ENCODE measurements at places on chromosomes 3 and 15. TPM values are rescaled to one million over a fixed set of nuclear protein-coding genes. Genes with fewer than 3 reads are reported as not detected.

CCDC9B gene
- 4.4 TPM for total RNA-seq

CNTN4 gene
- total RNA-seq: not detected

- no peak for DNase-seq
Measured at GRCh38 chr15:94234300-94234699, 2.9 kb downstream of the MCTP2 start.

RTP2 gene
- not detected for total RNA-seq

- DNase-seq: no peak
Measured at GRCh38 chr15:98035577-98036010, 75.1 kb downstream of the ARRDC4 start.

DNA sequence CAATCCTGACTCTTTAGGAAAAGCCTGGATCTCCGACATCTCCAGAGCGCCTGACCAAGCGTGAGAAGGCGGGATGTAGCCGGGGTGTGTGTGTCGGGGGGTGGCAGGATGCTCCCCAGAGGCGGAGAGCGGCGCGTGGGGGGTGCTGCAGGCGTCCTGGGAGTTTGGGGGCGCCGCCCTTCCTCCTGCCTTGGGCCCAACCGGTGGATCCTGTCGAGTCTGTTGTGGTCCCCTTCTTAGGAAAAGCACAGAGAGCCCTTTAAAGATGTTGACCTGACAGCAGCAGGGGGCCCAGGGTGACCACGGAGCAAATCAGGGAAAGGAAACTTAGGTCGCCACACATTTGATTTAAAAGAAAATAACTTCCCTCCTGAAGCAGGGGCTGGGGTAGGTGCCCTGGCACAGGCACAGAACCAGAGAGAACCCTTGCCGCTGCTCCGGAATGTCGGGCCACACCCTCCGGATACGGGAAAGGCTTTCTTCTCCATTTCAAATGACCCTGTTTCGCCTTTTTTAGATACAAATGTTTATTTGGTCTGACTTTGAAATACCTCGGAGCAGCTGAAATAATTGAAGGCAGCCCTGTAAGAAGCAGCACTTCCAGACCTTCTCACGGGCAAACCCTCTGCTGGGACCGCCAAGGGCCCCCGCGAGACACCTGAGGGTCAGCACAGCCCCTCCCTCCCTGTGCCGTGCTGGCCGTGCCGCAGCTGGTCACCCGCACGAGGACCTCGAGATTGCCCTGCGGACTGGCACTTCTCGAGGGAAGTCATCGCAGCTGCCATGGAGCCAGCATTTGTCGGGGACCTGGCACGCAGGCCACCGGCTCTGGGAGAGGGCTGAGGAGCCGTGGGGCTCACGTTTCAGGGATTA is 102.9 kb upstream of the KLF13 start:
- DNase-seq: no peak

FEZF2 gene
- not detected for total RNA-seq

DNA sequence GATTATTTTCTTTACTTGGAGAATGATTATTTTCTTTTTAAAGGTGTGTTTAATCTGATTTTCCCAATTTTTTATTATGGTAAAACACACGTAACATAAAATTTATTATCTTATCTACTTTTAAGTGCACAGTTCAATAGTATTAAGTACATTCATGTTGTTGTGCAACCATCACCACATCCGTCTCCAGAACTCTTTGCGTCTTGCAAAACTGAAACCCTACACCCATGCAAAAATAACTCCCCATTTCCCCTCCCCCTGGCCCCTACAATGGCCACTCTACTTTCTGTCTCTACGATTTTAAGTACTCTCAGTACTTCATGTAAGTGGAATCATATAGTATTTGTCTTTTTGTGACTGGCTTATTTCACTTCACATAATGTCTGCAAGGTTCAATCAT is 230.7 kb downstream of the SATB1 start:
- DNase-seq: no peak

FILIP1L gene
- total RNA-seq: 29.0 TPM

TMEM40 gene
- not detected for total RNA-seq

PLSCR5 gene
- total RNA-seq: not detected

GRCh38 chr15:78992416-78993256 is 47.8 kb upstream of the CTSH start:
- DNase-seq: no peak

- DNase-seq: peak; percentile 75
Measured at GRCh38 chr3:131543714-131544113, 40.9 kb upstream of the MRPL3 start.

- DNase-seq: peak; percentile 43
Measured at GRCh38 chr15:81480645-81481053, 106.6 kb upstream of the TMC3 start.

FBXO40 gene
- total RNA-seq: not detected

GRCh38 chr15:75597667-75598341 is 18.7 kb upstream of the PTPN9 start:
- DNase-seq: no peak

GRCh38 chr3:184250167-184250828 is 826 bp downstream of the EEF1AKMT4 start:
- DNase-seq: peak; percentile 91

GRCh38 chr15:62250186-62250585 is 85.1 kb upstream of the C2CD4B start:
- no peak for DNase-seq

GRCh38 chr3:150798122-150798618 is 35.2 kb upstream of the SIAH2 start:
- peak; percentile 11 for DNase-seq

DNA sequence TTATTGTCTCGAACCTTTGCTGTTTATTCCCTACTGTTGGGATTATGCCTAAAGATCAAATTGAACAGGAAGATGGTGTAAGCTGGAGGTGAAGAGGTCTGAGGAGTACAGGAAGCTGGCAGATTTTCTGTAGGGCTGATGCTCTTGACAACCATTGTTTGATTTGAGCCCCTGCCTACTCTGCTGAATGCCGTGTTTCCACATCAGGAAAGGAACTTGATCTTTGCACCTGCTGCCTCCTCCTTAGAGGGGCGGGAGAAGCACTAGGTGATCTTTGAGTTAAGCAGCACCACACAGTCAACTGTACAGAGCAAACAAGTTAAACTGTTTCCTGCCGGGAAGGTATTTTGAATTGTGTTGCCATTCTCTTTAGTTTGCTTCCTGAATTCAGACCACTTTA is 364.6 kb upstream of the EPHA6 start:
- no peak for DNase-seq

WNT7A gene
- not detected for total RNA-seq

CATSPER2 gene
- total RNA-seq: 0.60 TPM

- peak; percentile 99 for DNase-seq
Measured at GRCh38 chr3:192884777-192885773, 32.6 kb downstream of the MB21D2 start.

GRCh38 chr3:13569641-13570390 is 20.9 kb downstream of the FBLN2 start:
- DNase-seq: no peak

GRCh38 chr3:197522881-197523441 is 32.8 kb downstream of the BDH1 start:
- DNase-seq: no peak

TBC1D23 gene
- total RNA-seq: 57.0 TPM

- no peak for DNase-seq
Measured at GRCh38 chr15:40251486-40252140, 12.8 kb downstream of the PAK6 start.

Data from A172 (cell line).